Type B pancreatic cell (in vitro differentiated cells): ENCODE measurements at places on chromosomes 5 and 9.

GRCh38 chr5:132952829-132953228 is 10.6 kb downstream of the AFF4 start:
- DNase-seq = no peak

DNA sequence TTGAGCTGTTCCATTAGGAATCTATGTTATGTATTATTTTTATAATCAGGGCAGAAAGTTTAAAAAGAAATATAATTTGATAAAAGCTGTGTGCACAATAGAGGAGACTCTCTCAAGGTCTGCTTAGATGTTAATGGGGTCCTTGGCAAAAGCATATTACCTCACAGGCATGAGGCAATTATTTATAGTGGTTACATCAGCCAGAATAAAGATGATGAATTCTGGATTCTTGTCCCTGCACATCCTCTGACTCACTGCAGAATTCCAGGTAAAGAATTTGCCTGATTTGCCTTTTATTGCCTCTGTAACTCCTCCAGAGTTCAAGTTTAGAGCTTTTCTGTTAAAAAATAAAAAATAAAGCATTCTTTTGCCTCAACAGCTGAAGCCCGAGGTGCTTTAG is 253.6 kb downstream of the MAST4 start:
- no peak for DNase-seq

- DNase-seq = no peak
Measured at GRCh38 chr9:16002816-16003215, 450.0 kb downstream of the CCDC171 start.

DNA sequence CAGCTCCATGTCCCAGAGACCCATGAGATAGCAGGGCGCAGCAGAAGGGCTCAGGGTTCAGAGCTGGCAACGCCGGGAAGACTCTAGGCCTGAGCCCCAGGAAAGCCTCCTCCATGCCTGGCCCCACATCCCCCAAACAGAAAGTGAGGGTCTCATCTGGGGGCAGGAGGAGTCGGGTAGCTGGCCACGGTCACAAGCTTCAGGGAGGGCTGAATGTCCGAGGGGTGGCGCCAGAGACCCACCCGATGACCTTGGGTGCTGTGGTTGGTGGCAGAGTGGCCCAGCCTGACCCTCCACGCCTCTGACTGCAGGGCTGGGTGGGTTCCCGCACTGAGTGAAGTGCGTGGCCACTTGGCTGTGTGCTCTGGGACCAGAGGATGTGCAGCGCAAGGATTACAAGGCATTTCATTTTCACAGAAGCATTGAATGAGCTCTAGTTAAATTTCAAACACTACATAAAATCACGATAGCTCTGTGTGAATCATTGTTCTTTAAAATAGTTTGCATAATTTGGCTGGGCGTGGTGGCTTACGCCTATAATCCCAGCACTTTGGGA is 3.0 kb downstream of the C8G start:
- DNase-seq = no peak

GRCh38 chr5:115349001-115349817 is 52.8 kb upstream of the CCDC112 start:
- no peak for DNase-seq

GRCh38 chr9:110864011-110864410 is 174.3 kb downstream of the LPAR1 start:
- DNase-seq = no peak

- no peak for DNase-seq
Measured at GRCh38 chr5:105030153-105030552, 1467.6 kb upstream of the NUDT12 start.

DNA sequence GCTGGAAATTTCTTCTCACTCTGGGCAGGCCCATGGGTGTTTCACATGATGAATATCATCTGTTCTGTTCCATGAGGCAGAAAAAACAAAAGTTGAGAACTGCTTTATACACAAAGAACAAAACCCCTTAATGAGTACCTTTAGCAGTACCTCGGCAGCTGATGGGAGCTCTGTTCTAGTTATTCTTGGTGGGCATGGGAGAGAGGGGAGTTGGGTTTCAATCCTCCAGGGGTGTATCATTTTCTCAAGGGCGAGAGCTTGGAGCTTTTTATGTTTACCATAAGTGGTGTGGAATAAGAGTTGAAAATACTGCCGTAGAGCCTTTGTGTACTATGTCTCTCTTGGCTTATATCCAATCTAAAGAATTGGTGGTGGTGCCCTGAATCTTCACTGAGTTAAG is 103.3 kb upstream of the ZNF608 start:
- DNase-seq = no peak

DNA sequence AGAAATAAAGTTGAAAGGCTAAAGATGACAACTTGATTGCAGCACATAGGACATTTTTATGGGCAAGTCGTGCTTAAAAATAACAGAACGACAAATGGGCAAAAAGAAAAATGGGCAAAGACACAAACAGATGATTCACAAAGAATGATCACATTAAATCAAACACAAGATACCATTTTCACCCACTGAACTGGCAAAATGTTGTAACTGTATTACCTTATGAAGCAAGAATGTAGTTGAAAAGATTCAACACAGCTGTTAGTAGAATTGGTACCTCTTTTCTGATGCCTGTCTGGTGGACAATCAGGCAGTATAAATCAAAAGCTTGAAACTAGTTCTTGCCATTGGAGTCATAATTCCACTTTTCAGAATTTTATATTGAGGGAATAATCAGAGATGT is 81.0 kb upstream of the PALM2AKAP2 start:
- no peak for DNase-seq

GRCh38 chr9:101376111-101376848 is 8.5 kb downstream of the BAAT start:
- DNase-seq = no peak

DNA sequence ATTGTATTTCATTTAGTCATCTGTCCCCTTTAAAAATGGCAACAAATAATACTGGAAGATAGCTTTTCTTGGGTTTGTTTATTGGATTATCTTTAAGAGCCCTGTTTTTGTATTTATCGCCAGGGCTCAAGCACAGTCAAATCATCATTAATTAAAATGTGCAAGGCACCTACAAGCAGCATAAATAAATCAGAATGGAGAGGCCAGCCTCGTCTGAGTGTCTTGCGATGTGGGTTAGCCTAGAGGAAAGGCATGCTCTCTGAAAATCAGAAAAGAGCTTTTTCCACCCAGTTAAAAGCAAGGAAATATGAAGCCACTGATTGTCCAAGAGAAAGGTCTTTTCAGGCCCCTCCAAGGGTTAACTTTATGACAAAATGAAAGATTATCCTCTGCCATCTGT is 31.8 kb downstream of the ZFAND5 start:
- no peak for DNase-seq

GRCh38 chr5:3329427-3329826 is 266.2 kb upstream of the IRX1 start:
- DNase-seq = no peak

GRCh38 chr5:95883185-95884016 is 60.9 kb upstream of the GLRX start:
- DNase-seq = no peak

DNA sequence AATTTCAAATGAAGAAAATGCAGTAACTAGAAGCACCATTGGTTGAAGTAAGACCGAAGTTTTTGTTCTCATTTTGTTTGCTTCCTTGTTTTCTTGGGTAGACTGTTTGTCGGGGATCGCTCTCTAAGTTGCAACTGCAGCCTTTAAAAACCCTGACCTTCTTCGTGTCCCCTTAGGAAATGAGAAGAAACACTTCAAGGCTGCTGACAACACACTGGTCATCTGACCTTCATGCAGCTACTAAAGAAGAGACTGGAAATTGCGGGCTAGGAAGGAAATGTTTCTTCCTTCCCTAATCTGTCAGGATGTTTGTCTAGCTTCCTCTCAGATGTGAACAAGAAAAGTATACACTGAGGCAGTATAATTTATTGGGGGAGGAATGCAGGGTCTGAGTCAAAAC is 50.7 kb upstream of the CHSY3 start:
- DNase-seq = no peak

DNA sequence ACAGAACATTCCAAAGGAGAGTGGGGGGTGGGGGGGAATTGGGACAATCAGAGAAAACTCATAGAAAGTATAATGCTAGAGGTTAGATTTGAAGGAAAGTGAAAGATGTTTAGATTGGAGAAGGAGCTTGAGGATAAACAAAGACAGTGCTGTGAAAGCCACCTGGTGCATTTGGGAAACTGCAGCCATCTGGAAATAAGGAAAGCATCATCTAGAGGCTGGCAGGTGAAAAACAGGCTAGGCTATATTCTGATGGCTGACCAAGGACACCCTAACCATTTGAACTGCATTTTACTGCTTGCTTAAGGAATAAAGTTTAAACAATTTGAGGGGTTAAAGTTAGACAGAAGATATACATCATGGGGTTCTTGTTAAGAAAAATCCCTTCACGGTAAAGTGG is 296.4 kb downstream of the CETN3 start:
- no peak for DNase-seq

DNA sequence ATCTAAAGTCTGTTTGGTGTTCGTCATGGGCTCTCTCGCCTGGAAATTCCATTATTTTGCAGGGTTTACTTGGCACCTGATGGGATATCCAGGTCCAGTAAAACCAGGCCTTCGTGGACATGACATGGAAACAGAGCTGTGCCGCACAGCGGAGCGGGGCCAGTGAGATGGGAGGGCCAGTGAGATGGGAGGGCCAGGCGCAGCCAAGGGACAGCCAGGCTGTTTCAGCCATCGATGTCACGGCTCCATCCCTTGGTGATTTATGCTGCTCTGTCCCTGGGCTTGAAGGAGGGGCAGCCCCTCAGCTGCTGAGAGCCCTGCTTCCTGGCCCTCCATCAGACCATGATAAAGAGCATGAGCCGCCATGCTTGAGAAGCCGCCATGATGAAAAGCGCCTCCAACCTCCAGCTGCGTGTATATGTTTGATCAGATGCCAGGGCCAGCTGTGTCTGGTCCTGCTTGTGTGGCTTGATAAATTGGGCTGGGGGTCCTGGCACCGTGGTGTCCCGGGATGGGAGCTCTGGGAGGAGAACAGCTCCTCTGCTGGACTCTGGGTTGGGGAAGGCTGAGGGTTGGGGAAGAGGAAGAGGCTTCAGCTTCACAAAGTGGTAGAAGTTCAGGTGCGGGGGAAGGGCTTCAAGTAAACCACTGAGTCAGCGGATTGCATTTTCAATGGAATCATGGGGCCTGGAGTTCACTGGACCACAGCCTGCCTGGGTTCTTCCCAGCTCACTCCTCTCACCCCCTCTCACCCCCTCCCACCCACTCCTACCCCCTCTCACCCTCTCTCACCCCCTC is 6.1 kb upstream of the COL5A1 start:
- DNase-seq = no peak

GRCh38 chr5:124034963-124035362 is 523.0 kb downstream of the CSNK1G3 start:
- DNase-seq = no peak

DNA sequence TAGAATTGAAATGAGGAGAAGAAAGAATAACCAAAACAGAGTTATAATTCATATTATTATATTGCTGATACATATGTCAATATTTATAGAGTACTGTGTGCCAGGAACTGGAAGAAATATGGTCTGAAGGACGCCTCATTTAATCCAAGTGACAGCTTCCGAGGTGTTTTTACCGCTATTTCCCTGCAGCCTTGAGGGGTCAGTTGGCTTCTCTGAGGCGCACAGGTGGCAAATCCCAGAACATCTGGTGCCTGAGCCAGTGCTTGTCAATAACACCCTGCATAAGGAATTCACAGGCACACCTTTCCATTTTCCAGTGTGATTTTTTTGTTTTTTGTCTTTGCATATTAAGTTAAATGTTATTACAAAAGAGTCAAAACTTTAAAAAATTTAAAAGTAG is 43.3 kb upstream of the CTSL start:
- no peak for DNase-seq

GRCh38 chr5:146440870-146441495 is 6.2 kb upstream of the TCERG1 start:
- DNase-seq = no peak

DNA sequence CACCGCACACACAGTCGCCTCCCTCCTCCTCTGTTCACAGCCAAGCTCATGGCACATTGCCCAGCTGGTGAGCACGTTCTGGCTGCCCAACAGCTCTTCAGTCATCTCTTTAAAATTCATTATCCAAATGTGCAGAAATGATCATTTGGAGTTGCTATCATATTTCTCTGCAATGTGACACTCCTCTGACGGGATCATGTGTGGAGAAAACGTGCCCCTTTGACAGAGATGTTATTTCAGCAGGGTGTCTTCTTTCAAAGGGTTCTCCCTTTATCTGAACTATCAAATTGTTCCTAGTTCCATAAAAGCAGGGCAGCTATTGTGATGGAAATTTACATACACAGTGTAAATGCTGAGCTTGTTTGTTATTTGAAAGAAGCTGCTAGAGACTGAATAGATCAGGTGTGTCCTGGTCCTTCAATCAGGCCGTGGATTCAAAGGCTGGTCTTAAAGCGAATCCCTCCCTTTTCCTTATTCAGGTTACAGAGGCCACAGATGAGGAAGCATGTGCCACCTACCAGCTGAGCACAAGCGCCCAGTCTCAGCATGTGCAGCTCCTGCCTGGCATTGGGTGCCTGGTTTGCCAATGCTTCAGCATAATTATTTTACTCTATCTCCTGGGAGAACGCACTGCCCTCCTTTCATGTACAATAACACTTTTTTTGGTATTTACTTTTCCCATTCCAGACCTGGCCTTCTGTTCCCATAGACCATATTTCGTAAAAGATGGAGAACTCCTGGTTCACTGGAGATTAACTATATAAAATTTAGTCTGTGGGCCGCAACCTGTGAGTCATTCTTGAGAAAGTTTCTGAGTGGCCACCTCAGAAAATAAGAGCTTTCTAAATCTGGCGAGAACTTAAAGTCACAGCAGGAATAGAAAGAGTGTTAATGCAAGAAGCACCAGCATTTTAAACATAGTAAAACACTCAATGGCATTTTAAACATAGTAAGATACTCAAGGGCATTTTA is 433.7 kb downstream of the ENC1 start:
- no peak for DNase-seq

DNA sequence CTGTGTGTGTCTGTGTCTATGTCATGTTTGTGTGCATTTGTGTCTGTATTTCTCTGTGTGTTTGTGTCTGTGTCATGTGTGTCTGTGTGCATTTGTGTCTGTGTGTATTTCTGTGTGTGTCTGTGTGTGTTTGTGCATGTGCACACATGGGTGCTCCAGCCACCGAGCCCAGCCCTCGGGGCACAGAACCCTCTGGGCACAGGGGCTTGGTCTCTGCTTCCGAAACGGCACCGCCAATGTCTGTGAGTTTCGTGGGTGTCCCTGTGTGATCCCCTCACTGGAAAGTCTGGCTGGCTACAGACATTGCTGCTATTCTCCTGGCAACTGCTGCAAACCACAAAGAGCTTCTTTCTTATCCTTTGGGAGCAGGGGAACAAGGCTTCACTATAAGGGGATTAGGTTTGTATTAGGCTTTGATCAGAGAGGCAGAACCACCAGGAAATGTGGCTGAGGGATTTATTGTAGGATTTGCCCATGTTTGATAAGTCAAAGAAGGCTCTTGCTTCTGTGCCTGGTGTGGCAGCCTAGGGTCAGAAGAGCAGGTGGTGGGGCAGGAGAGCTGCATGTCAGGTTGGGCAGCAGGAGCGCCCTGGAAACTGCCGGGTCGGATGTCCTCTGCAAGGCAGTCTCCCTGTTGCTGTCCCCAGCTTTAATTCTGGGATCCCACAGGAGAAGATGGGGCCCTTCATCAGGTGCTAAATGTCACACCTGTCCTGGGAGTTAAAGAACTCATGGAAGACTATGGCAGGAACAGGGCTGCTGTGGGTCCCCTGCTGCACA is 39.6 kb upstream of the FCN1 start:
- DNase-seq = peak; percentile 40
